Hematopoietic multipotent progenitor cell (in vitro differentiated cells): ENCODE measurements at places on chromosomes 7 and 10. TPM values are rescaled to one million over a fixed set of nuclear protein-coding genes. Genes with fewer than 3 reads are reported as not detected.
A peak's percentile ranks its signal among the peaks of the same experiment; 100 is the strongest.

The SPDYE2B gene
- total RNA-seq: not detected

- DNase-seq: no peak
Observed at GRCh38 chr7:25735674-25736242, 416.2 kb upstream of the NFE2L3 start.

GRCh38 chr7:151851782-151852181 is 25.1 kb downstream of the PRKAG2 start:
- peak; percentile 37 for DNase-seq

The PDLIM1 gene
- 27.5 TPM for total RNA-seq

The IDI2 gene
- total RNA-seq: not detected

The ATOH7 gene
- 0.27 TPM for total RNA-seq

The GBX1 gene
- not detected for total RNA-seq

The RADIL gene
- 0.27 TPM for total RNA-seq

- no peak for DNase-seq
Observed at GRCh38 chr10:43057831-43058340, 19.0 kb upstream of the RET start.

DNA sequence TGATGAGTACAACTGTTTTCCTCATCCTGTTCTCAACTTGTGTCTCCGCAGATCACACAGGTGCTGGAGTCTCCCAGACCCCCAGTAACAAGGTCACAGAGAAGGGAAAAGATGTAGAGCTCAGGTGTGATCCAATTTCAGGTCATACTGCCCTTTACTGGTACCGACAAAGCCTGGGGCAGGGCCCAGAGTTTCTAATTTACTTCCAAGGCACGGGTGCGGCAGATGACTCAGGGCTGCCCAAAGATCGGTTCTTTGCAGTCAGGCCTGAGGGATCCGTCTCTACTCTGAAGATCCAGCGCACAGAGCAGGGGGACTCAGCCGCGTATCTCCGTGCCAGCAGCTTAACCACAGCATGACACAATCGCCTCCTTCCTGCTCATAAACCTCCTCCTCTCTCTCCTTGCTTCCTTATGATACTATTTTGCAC is 126.7 kb upstream of the PRSS58 start:
- peak; percentile 77 for DNase-seq

GRCh38 chr10:81877596-81877995 is 2.6 kb downstream of the NRG3 start:
- DNase-seq: no peak

DNA sequence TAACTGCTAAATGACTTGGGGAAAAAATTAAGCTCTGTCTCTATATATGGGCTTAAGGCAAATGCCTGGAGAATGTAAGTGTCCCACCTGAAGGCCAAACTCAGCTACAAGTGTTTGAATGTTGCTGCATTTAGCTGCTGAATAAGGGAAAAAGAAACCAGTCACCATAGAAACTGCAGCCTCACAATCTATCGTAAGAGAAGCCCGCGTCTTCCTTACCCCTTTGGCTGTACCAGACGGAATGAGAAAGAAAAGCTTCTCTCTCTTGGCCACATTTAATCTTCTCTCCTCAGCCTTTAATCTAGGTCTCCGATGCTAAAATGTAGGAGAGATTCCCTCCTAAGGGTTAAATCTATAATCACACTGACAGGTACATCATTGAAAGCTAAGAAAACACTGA is 147.2 kb downstream of the SFMBT2 start:
- no peak for DNase-seq

- DNase-seq: no peak
Observed at GRCh38 chr10:99590799-99591198, 29.4 kb downstream of the SLC25A28 start.

DNA sequence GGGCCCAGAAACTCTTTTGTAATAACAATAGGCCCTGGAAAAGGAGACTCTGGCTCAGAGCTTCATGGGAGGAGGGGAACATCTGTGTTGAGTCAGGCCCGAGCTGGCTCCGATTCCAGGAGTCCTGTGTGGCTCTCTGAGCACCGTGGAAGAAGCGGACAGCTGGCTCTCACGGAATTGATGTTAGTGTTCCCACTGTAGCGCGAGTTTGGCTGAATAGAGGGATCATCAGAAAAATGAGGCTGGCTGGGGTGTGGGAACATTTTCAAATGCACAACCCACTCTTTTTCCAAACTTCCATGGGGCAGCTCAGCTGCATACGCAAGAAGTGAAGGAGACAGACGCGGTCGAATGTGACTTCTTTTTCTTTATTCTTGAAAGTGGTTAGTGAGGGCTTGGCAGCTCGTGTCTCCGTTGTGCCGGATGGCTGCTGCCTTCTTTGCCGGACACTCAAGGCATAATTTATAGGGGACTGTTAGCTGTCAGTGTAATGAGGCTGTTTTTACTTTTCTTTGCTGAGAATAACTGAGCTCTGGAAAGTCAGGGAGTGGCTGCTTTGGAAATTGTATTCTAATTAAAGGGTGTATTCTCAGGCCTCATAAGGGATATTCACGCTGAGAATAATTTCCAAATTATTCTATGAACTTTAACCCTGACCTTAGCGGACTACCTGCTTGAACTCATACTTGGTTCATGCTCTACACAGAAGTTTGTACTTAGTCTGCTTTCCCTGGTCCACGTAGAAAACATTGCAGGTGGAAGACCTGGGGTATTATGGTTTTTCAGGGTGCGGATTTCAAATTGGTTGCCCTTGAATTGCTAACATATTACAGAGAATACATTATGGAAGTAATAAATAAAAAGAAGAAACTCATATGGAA is 23.1 kb downstream of the MDFIC start:
- DNase-seq: no peak

DNA sequence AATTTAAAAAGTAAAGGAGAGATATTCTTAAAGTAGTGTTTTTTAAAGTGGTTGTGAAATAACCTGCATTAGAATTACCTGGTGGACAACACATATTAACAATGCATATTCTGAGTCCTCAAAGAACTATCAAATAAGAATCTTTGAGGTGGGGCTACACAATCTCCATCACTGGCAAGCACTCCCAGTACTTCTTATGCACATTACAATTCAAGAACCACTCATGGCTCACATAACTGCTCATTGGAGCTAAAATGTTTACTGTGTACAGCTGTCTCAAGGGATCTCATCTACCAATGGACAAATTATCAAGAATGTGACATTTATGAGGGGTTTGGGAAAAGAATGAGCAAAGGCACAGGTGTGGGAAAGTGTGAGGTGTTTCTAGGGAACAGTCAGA is 692.0 kb downstream of the PHTF2 start:
- DNase-seq: no peak

The FAM237B gene
- not detected for total RNA-seq

The SPDYE8 gene
- total RNA-seq: not detected

The HYAL4 gene
- total RNA-seq: not detected

The OPN1SW gene
- not detected for total RNA-seq

DNA sequence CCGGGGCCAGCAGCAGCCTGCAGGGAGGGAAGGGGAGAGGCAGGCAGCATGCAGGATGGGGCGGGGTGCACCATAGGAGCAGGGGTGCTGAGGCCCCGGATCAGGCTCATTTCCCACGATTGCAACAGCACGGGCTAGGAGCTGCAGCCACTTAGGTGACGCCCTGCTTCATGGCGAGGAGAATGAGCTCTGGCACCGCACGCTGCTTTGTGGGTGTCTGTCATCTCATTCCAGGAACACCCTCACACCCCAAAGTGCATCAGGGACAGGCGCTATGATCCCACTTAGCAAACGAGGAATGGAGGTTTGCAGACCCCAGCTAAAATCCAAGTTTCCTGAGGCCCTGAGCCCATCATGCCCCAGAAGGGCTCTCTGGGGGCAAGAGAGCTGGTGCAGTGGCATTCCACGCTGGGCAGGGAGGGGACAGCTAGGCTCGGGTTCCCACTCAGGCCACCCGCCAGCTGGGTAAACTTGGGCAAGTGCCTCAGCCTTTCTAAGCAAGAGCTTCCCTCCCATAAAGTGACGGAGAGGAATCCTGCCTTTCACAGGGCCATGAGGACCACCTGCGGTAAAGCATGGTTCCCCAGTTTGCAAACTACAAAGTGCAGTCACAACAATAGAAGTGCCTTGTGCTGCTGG is 9.3 kb downstream of the KCNH2 start:
- no peak for DNase-seq

DNA sequence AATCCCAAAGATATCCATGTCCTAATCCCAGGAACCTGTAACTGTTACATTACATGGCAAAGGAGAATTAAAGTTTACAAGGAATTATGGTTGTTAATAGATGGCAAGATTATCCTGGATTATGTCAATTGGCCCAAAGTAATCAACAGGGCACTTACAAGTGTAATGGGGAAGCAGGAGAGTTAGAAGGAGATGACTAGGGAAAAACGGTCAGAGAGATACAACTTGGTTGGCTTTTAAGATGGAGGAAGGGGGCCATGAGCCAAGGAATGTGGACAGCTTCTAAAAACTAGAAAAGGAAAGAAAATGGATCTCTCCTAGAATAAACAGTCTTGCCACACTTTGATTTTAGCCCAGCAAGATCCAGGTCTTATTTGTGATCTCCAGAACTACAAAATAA is 3.3 kb downstream of the JMJD1C start:
- no peak for DNase-seq
